ENCODE measurements at places on chromosomes 1 and 21.

DNA sequence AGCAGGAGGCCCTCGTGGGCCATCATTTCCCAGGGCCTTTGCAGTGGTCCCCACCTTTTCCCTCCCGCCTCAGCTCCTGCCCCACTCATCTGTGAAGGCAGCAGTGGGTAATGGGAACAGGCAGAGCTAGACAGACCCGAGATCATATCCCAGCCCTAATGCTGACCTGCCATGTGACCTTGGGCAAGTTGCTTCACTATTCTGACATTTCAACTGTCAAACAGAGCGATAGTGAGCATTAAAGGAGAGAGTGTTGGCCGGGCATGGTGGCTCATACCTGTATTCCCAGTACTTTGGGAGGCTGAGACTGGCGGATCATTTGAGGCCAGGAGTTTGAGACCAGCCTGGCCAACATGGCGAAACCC, 51.7 kb downstream of the RPS6KA1 start:
- DNase-seq, result no peak

- DNase-seq, result no peak
These were observed 80.4 kb downstream of the IFI44 start for GRCh38 chr1:78730054-78730453.

DNA sequence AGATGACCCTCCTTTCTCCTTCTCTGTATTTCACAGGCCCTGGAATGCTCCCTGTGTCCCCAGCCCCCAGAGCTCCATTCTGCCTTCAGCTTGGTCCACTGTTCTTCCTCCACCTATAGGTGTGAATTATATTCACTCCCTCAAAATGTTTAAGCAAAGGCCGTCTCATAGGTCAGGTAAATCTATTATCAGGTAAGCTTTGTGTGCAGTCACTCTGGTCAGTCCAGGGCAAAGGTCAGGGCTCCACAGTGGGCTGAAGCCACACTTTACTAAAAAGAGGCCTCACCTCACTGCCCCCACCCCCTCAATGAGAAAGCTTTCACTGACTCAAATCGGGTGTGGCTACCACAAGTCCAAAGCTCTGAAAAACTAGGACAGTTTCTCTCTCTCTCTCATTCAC, 65.9 kb downstream of the DNTTIP2 start:
- no peak for DNase-seq

- no peak for DNase-seq
These were observed 100.4 kb upstream of the POGK start for GRCh38 chr1:166738873-166739272.

GRCh38 chr1:242813490-242814091, 289.1 kb upstream of the PLD5 start:
- DNase-seq, result no peak

- DNase-seq, result no peak
These were observed 11.3 kb downstream of the C1orf105 start for GRCh38 chr1:172431721-172432192.

DNA sequence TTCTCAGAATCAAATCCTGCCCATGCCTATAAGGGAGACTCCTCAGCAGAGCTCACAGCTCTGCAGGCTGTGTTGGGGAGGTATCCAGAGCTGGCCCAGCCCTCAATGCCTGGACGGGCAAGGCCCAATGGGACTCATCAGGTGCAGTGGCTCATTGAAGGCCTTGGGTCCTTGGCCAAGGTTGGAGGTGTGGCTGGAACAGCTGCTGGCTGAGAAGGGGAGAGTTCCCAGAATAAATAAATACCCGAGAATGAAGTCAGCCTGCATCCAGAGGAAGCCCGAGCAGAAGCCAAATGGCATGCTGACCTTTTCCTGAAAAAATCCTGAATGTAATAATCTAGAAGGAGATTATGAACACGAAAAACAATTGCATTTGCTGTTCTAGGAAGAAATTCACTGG, 25.2 kb upstream of the IKBKE start:
- no peak for DNase-seq

GRCh38 chr1:64523413-64524337, 53.7 kb downstream of the CACHD1 start:
- DNase-seq, result no peak

- no peak for DNase-seq
These were observed 233.2 kb upstream of the PBX1 start for GRCh38 chr1:164325786-164326185.

DNA sequence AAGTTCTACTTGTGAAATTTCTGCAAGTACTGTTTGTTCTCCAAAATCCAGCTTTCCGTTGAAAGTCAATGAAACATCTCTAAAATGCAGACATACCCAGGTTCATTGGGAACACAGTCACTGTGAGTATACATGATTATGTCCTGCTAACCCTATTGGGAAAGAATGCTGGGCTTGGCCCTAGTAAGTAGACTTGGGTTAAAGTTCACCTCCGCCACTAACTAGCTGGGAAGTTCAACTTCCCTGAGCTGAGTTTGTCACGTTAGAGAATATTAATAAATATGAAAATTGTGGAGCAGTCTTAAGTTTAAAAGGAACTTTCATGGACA, 10.5 kb upstream of the PGD start:
- DNase-seq, result no peak

- DNase-seq, result no peak
These were observed 33.4 kb downstream of the TLR5 start for GRCh38 chr1:223109581-223110026.

DNA sequence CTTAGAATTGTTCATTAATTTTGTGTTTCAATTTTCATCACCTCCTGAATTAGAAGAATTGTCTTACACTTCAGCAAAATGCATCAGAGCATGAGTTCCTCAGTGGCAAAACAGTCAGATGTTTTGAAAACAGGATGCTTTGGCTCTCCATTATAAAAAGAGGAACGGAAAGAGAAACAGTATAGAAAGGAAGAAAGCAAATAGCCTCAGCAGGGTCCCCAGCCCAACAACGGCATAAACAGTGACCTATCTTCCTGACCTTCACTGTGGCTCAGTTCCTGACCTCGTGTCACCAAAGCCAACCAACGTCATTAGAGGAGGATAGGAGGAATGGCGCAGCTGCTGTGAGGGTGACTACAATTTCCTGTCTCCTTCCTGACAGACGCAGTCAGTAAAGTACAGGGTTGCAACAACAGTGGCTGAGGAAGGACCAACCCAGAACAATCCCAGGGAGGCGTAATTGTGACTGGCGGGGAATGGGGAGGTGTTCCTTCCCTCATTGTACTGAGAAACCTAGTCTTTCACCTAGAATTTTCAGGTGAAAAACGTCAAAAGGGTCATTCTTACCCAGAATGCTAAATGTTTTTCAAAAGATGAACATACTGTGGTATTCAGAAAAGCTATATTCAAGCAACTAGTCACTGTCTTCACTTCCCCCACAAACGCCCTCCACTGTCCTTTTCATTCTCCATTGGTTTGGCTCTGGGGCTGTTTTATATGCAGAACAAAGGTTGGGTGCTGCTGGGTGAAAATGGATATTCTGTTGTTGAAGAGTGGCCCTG, 197.9 kb upstream of the SGIP1 start:
- DNase-seq, result no peak

- DNase-seq, result no peak
These were observed at the start of gene TSPAN1 for GRCh38 chr1:46174448-46175231. Gene TSPAN1 (plus strand): TSS chr1:46175087. CDS start chr1:46181108, 6,021 bp downstream.

- DNase-seq, result no peak
These were observed 95.0 kb downstream of the GDAP2 start for GRCh38 chr1:117834416-117834815.

GRCh38 chr21:31752352-31752751, 20.4 kb upstream of the SCAF4 start:
- no peak for DNase-seq

DNA sequence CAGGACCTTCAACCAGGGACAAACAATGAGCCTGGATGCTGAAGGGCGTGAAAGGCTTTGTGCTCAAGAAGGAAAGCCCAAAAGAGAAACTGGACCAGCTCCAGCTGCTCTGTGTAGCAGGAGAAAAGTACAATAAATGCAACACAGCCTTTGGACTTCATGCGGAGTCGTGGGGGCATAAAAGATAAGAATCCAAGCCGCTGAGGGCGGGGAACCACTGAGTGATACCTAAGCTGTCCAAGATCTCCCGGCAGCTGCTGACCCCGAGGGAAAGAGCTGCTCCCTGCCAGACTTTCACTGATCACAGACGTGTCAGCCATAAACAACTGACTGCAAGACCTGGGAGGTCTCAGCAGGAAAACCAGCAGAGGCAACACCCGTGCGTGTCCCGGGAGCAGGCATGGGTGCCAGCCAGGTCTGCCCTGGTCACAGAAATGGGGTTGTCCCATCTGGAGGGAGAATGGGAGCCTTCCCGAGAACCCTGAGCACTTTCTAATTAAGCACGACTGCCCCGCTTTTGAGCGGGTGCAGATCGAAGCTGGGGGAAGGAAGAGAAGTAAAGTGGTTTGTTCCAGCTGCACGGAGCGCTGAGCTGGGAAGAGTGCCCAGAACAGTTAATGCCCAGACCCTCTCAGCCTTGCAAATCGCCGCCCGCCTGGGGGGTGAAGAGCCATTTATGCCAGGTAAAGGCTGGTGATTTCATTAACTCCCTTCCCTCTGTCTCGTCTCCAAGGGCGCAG, 68.3 kb upstream of the TARDBP start:
- DNase-seq, result no peak

GRCh38 chr1:168483539-168483938, 60.3 kb downstream of the XCL2 start:
- DNase-seq, result no peak

DNA sequence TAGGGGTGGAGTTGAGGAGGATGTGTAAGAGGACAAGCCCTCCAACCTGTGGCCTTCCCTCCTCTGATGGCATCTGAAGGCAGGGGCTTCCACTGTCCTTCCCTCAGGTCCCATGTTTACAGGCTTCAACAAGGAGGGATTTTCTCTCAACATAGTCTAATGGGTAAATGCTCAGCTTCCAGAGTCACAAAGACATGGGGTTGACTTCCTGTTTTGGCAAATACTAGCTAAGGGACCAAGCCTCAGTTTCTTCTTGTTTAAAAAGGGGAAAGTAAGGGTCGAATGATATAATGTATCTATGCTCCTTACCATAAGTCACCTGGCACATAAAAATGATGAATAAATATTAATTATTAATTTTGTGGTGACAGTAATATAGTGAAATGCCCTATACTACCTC, 3.1 kb downstream of the SV2A start:
- no peak for DNase-seq

GRCh38 chr1:25148673-25149300, 83.5 kb downstream of the SYF2 start:
- DNase-seq, result peak; percentile 17

GRCh38 chr1:226223786-226224244, 351 bp downstream of the MIXL1 start:
- DNase-seq, result no peak

GRCh38 chr1:248804771-248805681, 20.7 kb downstream of the SH3BP5L start:
- DNase-seq, result no peak

DNA sequence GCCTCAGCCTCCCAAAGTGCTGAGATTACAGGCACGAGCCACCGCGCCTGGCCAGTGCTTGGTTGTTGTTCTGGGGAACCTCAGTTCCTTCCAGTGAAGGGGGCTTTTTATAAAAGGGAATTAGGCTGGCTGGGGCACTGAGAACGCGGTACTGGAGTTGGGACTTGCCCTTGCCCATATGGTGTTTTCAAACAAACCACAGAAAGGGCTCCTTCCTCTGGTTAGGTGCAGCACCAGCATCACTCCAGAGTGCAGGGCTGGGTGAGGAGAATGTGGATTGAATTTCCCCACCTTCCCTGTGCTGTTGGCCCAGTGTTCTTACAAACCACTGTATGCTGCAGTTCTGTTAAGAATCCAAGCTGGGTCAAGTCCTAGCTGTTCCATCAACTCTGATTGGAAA, 5.3 kb downstream of the MAN1C1 start:
- DNase-seq, result no peak

DNA sequence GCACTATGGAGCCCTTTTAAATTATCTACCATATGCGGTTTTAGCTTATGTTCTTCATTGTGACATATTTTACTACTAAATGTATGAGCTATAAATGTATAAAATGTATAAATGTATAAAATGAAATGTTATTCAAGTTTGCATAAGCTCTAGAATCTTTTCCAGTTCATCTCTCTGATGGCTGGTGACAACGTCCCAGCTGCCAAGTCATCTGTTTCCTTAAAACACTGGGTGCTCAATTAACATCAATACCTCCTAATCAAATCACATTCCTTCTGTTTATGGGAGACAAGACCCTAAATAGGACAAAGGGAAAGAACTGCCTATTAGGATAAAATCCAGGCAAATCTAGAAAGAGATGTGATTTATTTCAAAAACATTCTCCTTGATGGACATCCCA, 22.9 kb downstream of the DSTYK start:
- DNase-seq, result no peak

DNA sequence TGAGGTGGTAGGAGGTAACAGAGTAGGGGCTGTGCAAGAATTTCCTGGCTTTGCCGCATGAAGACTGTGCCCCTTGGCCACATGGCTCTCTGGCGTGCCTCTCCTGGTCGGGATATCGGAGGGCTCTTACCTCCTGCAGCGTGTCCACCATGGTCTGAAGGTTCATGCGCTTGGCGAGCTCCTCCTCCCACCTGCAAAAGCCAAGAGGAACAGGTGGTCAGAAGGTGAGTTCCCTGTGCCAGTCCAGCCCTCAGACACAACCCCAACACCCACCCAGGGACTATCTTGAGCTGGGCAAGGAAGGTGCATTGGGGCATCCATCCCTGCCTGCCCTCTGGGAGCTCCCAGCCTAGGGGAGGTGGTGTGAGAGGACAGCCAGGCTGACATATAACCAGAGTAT, 18.6 kb upstream of the ALDH4A1 start:
- DNase-seq, result no peak

GRCh38 chr1:66327588-66327987, 206.4 kb upstream of the SGIP1 start:
- DNase-seq, result no peak

GRCh38 chr1:106960412-106960811, 96.1 kb upstream of the PRMT6 start:
- no peak for DNase-seq

- no peak for DNase-seq
These were observed 94.7 kb downstream of the CSMD2 start for GRCh38 chr1:34070201-34070836.

- peak; percentile 92 for DNase-seq
These were observed 13.9 kb upstream of the CAMK1G start for GRCh38 chr1:209569455-209570207.

DNA sequence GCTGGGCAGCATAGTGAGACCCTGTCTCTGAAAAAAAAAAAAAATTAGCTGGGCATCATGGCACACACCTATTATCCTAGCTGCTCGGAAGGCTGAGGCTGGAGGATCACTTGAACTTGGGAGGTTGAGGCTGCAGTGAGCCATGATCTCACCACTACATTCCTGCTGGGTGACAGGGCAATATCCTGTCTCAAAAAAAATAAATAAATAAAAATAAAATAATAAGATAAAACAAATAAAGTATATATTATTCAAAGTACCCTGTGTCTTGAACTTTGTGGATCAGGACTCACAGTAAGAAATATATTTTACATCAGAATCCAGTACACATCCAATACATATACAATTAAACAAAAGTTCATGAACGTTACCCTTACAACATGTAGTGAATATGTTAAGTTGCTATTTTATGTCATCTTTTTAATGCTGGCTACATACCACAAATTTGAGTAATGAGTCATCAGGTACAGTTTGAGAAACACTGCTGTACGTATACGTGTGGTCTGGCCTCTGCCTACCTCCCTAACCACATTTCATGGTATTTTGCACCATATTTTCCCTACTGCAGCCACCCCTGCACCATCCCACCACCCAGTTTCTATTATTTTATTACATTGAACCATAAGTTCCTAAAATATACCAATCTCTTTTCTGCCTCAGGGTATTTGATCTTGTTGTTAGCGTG, 4.4 kb downstream of the NME7 start:
- peak; percentile 47 for DNase-seq

All from COLO829 (cell line).